ENCODE measurements at places on chromosomes 6 and 20.

DNA sequence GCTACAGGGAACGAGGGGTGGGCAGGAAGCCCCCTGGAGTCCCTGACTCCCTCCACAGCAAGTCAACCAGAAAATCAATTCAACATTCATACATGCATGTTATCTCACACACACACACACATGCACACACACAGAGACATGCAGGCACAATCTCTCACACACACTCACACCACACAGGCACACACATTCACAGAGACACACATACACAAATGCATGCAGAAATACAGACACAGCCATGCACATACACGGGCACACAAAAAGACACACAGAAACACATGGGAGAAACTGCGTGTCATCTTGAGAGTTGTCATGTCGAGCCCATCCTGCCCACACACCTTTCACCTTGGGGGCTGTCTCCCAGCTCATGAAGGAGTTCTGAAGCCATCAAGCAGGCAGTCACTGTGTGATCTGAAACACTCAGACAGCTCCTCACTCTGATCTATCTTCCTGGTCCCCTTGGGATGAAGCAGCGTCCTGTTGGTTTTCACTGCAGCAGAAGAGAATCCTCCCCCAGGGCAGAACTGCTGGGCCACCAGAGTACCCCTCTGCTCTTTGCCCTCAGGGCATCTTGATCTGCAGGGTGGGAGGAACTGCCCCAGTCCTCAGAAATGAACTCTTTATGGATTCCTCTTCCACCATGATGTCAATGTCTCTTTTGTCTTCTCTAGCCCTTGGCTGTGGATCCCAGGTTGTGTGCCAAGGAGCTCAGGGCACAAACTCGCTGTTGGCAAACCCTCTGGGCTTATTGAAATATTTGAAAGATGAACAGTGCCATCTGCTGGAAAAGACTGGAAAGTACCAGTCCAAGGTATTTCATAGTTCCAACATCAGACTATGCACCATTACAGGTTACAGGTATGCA is 8.8 kb downstream of the RAET1L start:
- DNase-seq: no peak

- no peak for DNase-seq
These were observed 46.9 kb upstream of the DACT2 start for GRCh38 chr6:168366473-168366872.

- no peak for DNase-seq
These were observed at the start of gene WFDC5 for GRCh38 chr20:45114465-45115385. Gene WFDC5 (minus strand): TSS chr20:45115174. CDS start chr20:45115083, 91 bp downstream.

DNA sequence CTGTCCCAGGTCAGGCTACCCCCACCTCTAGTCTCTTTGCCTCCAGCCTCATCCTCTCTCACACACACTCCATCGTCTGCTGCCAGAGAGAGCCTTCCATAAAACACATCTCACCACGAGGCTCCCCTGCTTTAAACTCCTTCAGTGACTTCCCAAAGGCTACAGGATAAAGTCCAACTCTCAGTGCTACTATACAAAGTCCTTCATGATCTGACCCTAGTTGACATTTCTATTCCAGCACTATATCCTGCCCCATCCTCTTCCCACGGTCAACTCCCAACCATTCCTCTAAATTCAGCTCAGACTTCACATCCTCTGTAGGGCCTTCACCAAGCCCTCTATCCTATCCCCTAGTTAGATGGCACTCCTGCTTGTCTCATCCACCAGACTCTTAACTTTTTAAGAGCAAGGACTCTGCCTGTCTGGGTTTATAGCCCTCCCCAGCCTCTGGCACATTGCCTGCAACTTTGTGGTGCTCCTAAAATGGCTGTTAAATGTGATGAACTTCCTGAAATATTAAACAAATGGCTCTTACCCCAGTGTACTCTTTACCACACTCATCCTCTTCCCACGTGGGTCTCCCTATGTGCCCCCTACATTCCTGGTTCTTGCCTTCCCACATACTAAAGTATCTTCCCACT is 36.1 kb downstream of the KIF16B start:
- no peak for DNase-seq

- no peak for DNase-seq
These were observed 93.9 kb downstream of the ARID1B start for GRCh38 chr6:156870924-156871539.

DNA sequence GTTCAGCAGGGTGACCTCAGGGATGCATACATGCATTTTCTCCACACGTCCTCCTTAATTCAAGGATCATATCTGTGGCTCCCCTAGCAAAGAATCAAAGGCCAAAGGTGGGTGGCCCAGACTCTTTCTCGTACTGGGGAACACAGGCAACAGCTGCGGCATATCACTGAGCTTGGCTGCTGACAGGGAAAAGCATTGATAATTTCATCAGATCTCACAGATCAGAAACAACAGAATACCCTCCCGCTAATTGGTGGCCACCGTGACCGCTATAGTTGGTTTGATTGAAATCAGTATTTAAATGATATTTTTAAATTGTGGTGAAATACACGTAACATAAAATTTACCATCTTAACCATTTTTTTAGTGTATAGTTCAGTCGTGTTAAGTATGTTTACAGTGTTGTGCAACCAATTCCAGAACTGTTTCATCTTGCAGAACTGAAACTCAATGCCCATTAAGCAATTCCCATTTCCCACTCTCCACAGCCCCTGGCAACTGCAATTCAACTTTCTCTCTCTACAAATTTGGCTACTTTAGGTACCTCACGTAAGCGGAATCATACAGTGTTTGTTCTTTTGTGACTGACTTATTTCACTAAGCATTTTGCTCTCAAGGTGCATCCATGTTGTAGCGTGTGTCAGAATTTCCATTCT is 74.7 kb upstream of the TMEM170B start:
- DNase-seq: no peak

DNA sequence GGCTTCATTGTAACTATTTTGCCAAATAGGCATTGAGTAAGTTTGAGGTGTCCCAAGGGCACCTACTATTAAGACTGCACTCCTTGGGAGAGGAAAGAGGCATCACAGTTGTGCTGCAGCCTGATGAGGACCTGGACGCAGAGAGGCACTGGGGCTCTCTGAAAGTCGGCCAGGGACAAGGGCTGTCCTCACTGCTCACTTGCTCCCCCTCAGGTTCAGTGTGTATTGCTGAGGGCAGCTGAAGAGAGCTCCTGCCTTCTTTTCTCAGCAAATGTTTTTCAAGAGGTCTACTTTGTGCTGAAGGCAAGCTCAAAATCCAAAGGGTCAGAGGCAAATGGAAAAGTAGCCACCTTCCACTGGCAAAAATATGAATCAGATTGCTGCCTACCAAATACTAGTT is 331.8 kb downstream of the RIMS1 start:
- no peak for DNase-seq

DNA sequence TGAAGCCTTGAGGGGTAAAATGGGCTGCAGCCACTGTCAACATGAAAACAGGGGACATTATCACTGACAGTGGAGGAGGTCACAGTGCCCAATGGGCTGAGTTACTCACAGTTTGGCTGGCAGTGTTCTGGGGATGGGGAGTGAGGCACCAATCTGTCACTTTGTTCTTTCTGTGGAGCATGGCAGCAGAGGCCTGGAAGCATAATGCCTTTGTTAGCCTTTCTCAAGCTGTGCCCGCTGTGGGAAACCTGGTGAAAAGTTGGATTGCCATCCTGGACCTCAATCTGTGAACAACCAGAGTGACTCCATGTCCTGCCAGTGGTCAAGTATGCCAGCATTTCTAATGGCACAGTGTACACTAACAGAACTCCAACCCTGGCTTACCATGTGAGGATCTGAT is 143.6 kb downstream of the OR2B2 start:
- DNase-seq: no peak

DNA sequence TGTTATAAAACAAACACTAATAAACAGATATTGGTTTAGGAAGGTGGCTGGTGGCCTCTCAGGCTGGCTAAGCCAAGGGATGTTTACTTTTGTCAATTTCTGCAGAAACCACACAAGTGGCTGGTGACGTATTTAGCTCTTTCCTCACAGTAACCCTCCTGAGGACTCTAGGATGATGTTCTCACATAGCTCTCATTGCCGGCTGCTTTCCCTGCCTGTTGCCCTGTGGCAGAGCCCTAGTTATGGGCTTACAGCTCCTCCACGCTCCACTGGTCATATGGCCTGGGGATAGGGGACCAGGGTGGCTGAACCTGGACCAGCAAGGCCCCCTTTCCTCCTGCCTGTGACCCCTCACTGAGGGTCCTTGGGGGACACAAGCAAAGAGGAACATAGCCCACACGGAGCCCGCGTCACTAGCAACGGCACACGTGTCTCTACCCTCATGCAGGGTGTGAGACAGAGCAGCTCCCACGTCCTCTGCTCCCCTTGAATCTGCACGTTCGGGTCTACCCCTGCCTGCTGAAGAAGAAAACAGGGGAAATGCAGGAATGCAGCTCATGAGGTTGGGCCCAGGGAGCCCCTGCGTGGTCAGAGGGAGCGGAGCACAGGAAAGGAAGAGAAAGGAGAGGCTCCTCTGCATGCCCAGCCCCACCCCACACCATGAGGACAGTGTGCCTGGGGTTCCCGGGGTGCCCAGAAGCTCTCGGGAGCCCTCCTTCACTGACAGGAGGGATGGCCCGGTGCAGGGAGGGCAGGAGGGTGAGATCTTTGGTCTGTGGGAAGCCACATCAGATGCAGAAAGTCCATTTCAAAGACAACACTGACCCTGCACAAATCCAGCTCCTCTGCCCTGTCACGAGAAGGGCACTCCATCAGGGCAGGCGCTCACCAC is 13.9 kb downstream of the RAMACL start:
- DNase-seq: no peak

- no peak for DNase-seq
These were observed 25.2 kb downstream of the TRAM2 start for GRCh38 chr6:52551483-52552277.

DNA sequence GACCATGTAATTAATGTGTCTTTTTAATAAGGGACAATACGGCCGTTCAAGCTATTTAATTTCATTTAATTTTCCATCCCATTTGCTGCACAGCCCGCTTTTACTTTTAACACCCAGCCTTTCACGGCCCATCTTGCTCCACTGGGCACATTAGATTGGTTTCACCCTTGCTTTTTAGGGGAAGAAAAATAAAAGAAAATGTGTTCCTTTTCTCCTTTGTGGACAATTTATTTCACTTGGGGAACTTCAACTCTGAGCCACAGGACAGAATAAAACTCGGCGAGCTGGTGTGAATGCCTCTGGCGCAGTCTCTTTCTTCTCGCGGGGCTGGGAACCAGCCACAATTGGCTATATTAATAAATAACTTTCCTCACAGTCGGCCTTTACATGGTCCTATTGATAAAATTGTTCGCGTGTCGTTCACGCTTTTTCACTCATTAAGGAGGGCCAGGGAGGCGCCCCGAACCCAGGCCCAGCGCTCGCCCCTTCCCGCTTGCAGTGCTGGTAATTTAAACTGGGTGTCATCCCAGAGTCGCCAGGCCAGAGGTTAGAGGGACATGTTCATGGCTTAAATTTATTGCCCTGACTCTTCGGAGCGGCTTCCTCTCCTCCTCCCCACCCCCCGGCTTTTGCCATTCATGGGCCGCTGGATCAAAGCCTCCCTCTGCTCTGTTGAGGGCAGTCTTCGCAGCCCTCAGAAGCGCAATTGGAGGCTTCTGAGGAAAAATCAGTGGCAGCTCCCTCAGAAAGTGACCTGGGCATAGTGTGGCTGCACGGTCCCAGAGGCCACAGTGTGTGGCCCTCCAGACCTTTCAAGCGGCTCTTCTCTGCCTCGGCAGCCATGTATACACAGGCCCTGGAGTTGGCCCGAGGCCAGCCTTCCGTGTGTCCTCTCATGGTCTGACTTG is 2.2 kb upstream of the PRDM13 start:
- no peak for DNase-seq

DNA sequence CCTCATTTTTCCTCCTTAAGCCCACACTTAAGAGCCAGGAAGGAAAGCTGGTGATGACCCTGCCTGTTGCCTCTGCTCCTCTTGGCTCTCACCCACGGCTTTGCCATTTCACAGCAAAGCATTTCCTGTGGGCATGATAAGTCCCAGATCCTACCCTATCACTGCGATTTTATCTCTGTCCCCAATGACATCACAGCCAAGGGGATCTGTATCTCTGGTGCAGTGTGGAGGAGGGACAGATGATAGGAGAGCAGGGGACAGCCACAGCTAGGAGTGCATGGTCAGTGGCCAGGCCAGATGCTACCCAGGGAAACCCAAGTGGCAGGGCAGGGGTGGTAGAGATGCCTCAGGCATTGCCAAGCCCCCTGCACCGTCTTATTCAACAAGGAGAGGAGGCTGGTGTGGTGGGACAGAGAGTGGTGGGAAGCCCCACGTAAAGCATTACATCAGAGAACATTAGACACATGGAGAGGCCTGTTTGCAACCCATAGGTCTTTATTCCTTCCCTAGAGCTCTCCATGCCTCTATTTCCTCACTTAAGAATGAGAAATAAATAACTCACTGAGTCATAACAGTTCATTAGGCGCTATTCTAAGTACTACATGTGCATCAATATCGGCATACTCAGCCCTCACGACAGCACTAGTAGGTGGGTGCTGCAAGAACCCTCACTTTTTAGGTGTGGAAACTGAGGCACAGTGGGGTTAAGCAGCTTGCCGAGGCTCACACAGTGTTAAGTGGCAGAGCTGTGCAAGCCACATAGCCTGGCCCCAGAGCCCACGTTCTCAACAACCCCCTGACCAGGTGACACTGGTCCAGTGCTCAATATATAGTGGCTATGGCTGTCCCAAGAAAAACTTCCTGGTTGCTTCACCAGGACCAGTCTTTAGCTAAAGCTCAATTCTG is 4.6 kb downstream of the TFEB start:
- DNase-seq: no peak

GRCh38 chr6:132140189-132140588 is 189.0 kb upstream of the CCN2 start:
- no peak for DNase-seq

GRCh38 chr6:139643986-139644385 is 269.5 kb upstream of the CITED2 start:
- no peak for DNase-seq

GRCh38 chr6:105429676-105430075 is 26.8 kb upstream of the PREP start:
- no peak for DNase-seq

- no peak for DNase-seq
These were observed 62.8 kb upstream of the GTSF1L start for GRCh38 chr20:43789593-43789992.

- peak; percentile 48 for DNase-seq
These were observed 63.6 kb downstream of the HUS1B start for GRCh38 chr6:593139-593906.

GRCh38 chr6:44076356-44077213 is 50.7 kb downstream of the MRPL14 start:
- DNase-seq: no peak

DNA sequence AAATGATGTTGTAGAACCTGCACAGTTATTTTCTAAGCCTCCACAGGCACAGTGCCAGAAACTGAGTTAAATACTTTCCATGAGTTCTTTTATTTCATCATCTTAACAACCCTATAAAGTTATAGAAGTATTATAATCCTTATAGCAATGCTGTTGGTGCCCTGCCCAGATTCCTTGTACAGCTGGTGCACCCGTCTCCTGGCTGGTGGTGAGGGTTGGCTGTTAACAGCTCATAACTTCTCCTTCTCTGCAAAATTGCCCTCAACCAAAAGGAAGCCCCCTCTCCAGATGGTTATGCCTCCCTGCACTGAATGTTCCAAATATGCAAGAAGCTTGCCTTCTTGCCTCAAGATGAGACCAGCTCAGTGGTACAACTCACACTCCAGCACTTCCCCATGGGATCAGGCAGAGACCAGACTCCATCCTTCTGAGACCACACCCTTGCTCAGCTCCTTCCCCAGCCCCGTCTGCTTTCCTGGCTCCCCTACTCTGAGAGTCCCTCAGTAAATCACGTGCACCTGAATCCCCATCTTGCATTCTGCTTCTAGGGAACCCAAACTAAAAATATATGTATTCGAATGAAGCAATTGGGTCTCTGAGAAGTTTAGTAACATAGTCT is 304.4 kb upstream of the PLCB4 start:
- DNase-seq: no peak

- DNase-seq: no peak
These were observed 42.9 kb downstream of the HDGFL1 start for GRCh38 chr6:22612236-22612635.

Data from stimulated activated CD4-positive, alpha-beta T cell treated with anti-CD3 and anti-CD28 coated beads, Interleukin-1b, Interleukin-23, amount 100 ng/mL, for 1 hour (primary cell).